ENCODE measurements at places on chromosomes 12 and 14.

DNA sequence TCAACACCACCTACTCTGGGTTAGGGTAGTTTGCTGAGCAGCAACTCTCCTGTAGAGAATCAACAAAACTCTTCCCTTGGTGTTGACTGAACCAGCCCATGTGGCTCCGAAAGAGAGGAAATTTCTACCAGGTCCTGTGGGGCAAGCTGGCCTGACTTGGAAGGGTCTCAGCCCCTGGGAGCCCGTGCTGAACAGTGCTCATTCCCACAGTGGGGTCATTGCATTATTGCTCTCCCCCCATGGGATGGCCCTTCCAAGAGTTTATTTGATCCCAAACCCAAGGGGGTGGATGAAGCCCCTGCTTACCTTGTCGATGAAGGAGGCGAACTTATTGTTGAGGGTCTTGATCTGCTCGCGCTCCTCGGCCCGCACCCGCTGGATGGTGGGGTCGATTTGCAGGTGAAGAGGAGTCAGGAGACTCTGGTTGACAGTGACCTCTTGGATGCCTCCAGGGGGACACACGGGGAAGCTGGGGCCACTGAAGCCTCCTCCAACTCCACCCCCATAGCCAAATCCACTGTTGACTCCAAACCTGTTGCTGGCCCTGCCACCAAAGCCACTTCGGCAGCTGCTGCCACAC, 580 bp downstream of the KRT75 start:
- DNase-seq = no peak

- no peak for DNase-seq
These were observed 26.5 kb downstream of the BMP4 start for GRCh38 chr14:53929871-53930715.

DNA sequence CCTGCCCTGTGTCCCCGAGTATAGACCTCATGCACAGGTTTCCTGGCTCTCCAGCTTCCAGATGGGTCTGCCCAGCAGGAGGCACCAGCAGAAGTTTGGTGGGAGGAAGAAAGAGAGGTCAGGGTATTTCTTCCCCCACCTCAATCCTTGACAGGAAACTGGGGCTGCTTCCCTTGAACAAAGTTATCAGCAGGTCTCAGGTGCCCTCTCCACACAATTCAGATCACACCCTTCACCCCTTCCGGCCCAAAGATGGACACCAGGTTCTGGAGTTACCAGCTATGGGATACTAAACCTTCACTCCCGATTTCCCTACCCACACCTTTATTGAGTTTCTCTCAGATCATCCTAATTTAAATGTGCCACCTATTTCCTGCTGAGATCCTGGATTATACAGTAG, 1.2 kb downstream of the SART3 start:
- DNase-seq = no peak

DNA sequence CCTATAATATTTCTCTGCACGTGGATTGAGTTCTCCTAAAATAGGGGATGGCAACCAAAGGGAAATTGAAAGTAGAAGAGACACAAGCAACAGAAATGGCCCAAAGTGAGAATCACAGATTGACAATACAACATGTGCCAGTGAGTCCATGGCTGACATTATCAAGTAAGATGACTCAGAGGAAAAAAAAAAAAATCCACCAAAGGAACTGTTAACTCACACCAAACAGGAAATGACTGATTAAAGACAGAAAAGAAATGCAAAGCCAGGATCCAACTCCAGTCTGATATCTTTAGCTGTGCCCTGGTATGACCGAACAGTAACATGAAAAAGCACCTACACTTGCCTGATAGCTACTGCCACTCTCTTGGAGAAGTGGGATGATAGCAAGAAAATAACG, 485.0 kb downstream of the PRKD1 start:
- DNase-seq = no peak

GRCh38 chr12:106911581-106911980, 44.1 kb upstream of the TMEM263 start:
- DNase-seq = no peak

GRCh38 chr14:102691763-102692162, 85.5 kb upstream of the TRAF3 start:
- DNase-seq = no peak

DNA sequence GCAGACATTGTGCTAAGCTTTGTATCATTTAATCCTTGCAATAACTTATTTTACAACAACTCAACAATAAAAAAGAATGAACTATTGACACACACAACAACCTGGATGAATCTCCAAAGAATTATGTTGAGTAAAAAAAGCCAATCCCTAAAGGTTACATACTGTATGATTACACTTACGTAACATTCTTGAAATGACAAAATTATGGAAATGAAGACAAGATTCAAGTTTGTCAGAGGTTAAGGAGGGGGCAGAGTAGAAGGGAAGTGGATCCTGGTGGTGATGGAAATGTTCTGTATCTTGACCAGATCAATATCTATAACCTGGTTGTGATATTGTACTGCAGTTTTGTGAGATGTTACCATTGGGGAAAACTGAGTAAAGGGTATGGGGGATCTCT, 63.2 kb upstream of the LMNTD1 start:
- no peak for DNase-seq

DNA sequence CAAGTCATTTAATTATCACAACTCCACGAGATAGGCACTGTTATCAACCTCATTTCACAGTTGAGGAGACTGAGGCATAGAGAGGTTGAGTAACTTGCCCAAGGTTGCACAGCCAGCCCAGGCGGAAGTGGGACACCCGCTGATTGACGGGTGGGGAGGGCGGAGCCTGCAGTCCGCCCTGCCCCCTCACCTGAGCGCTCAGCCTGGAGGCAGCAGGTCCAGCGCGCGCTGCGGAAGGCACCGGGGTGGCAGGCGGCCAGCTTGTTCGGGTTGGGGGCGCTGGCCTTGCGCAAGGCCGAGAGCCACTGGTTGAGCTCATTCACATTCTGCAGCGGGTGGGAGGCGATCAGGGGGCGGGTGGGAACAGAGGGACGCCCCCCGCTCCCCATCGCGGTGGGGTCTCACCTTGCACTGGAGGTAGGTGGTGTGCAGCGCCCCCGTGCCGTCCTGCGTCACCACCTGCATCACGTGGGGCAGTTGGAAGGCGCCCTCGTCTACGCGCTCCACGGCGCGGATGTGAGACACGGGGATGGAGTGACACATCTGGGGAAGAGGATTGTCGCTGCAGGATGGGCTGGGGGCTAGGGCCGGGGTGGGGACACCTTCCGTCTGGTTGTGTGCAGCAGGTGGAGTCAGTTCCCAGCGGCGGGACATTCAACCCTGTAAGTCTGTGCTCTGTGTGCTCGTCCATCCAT, 31.7 kb downstream of the RASAL1 start:
- peak; percentile 17 for DNase-seq

GRCh38 chr12:124727264-124727800, 136.3 kb downstream of the SCARB1 start:
- no peak for DNase-seq

DNA sequence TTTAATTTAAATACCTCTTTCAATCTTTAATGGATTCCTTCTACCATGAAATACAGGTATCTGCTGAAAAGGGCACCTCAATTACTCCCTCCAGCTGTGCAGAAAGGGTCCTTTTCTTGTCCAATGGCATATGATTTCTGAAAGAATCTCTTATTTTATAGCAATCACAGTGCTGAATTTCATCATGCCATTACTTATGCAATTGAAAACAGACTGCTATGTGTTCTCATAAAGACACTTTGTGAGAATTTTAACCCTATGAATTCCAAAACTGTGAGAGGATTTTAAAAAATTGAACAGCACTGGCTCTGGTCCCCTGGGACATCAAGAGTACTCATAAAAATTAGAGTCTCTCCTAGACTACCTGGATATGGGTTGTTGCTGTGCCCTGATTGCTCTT, 45.9 kb upstream of the CNOT2 start:
- no peak for DNase-seq

GRCh38 chr14:73612339-73613045, at the start of gene ACOT6:
ACOT6 (plus strand) TSS chr14:73612517; CDS start chr14:73612572, 55 bp downstream.
- peak; percentile 28 for DNase-seq

- no peak for DNase-seq
These were observed 12.8 kb downstream of the BDKRB2 start for GRCh38 chr14:96217376-96217913.

DNA sequence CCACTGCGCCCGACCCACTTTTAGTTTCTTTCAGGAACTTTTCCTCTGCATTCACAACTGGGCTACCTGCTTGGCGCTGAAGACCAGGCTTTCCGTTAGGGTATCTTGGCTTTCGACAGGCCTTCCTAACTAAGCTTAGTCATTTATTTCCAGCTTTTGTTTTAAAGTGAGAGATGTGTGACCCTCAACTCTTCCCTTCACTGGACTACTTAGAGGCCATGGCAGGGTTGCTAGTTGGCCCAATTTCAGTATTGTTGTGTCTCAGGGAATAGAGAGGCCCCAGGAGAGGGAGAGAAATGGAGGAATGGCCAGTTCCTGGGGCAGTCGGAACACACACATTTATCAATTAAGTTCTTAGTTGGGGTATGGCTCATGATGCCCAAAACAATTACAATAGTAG, 10.4 kb downstream of the MTA1 start:
- DNase-seq = no peak

GRCh38 chr12:131316388-131316787, 362.7 kb downstream of the ADGRD1 start:
- DNase-seq = no peak

DNA sequence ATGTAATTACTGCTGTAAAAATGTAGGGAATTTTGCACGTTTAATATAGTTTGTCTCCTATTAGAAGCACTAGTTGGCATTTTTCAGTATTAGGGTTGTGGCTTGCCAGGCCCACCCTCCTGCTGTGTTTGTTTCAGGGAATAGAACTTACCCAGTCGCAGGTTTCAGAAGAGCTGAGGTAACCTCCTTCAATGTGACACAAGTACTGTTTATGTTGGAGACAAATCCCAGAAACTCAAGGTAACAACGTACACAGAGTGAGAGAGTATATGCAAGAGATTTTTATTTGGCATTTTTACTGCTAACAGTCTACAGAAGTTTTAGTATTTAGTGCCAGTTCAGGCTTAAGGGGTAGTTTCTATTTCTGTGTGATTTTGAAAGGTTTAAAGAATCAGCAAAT, 284.3 kb downstream of the RAD51B start:
- no peak for DNase-seq

- no peak for DNase-seq
These were observed 364.8 kb downstream of the SNAPC1 start for GRCh38 chr14:62126879-62127478.

DNA sequence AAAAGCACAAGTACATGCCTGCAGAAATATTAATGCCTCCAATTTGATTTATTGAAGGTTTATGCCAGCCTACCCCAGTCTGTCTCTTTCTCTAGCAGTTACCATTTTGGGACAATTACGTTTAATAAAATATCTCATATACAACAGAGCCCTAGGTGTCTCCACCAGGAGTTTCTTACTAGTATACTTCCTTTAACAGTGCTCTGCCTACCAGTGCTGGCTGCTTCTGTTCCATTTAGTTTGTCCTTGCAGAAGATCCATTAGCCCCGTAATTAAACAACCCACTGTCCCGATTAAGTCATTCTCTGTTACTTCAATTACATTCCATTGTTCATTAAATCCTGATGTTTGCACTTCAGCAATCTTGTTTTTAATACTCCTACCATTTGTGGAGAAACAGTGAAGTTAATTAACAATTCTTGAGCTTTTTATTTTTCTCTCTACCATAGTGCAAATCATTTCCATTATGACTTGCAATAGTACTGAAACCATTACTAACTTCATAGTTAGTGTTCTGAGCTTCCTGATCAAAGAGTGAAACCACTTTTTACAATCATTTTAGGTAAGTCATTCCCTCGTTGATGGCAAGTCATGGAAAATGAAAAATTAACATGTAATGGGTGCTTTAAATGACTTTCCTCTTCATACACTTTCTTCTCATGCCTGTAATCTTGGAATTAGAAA, 121.1 kb downstream of the PLXNC1 start:
- no peak for DNase-seq

DNA sequence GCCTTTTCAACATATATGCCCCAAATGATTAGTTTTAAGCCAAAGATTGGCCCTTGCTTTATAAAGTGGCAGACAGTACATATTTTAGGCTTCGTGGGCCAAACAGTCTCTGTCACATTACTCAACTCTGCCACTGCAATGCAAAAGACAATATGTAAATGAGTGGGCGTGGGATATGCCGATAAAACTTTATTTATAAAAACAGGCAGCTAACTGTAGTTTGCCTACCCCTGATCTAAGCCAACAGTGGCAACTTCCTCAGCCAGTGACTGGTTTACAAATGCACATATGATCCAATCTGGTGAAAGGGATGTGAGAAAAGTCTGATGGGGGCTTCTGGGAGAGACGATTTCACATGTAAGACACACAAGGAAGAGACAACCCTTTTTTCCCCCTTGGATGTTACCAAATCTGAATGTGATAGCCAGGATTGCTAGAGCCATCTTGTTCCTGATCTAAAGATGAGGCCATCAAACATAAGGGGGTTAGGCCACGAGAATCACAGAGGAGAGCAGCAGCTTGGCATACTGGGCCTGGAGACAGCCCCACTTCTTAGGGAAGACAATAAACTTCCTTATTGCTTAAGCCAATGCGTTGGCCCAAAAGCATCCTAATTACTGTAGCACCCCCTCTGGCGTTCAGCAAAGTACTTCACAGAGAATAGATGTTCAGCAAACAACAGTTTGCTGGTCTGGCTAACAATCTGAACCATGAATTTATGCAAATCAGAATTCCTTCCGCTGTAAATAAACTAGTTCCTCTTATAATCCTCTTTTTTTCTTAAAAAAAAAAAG, 75.2 kb upstream of the TMCC3 start:
- DNase-seq = no peak

- DNase-seq = no peak
These were observed 88.6 kb downstream of the RAD51B start for GRCh38 chr14:67908052-67908754.
